ENCODE measurements at places on chromosomes 13 and 19.

- DNase-seq: no peak
These were observed 35.9 kb upstream of the MPHOSPH8 start for GRCh38 chr13:19597523-19597922.

- no peak for DNase-seq
These were observed 32.0 kb downstream of the CCDC8 start for GRCh38 chr19:46381346-46381745.

GRCh38 chr13:67827992-67828391 is 597.9 kb upstream of the PCDH9 start:
- DNase-seq: no peak

DNA sequence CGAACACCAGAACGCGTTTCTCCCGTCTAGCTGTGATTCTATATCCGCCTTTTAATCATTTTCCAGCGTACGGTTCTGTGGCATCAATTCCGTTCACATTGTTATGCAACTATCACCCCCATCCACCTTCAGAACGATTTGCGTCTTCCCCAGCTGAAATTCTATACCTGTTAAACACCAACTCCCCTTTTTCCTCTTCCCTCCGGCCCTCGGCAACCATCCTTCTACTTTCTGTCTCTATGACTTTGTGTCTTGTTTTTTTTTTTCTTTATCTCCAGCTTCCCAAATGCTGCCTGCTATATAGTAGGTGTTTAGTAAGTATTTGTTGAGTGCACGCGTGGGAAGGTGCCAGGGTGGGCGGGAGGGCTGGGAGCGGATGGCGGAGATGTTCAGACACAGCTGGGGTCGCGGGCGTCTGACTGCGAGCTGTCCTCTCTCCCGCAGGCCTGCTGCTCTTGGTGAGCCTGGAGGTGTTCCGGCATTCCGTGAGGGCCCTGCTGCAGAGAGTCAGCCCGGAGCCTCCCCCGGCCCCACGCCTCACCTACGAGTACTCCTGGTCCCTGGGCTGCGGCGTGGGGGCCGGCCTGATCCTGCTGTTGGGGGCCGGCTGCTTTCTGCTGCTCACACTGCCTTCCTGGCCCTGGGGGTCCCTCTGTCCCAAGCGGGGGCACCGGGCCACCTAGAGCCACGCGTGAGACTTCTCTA is 20.2 kb downstream of the CACNG6 start:
- DNase-seq: no peak

DNA sequence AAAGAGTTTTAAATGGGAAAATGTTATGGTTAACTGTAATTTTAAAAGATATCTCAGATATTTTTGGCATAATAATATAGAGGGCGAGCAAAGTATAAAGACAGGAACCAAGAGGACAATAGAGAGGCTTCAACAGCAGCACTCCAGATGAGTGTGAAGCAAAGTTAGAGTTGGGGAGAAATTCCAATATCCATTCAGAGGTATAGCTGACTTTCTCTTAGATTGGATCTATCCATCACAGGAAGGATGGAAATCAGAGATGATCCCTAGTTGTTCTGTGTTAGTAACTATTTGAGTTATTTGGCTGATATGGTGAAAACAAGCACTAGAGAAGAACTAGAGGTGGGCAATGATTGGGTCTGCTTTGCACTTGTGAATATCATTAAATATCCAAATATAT is 786.0 kb upstream of the KLHL1 start:
- no peak for DNase-seq

GRCh38 chr19:13506471-13506820 is at the start of gene CACNA1A:
TSS of gene CACNA1A (minus strand) at chr19:13506479. CDS start at chr19:13506224, 255 bp downstream.
- no peak for DNase-seq

DNA sequence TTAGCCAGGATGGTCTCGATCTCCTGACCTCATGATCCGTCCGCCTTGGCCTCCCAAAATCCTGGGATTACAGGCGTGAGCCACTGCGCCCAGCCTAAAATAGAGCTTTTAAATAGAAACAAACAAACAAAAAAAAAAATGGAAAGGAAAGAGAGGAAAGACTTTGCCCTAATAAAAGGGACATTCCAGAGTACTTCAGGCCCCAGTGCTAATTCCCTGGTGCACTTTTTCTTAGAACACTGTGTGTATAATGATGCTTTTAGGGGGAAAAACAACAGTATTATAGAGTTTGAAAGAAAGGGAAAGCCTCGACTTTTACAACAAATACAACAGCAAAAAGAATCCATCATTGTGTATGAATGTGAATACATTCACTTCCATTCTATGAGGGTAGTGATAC is 104.7 kb downstream of the CRYL1 start:
- no peak for DNase-seq

- peak; percentile 39 for DNase-seq
These were observed at the start of gene LCP1 for GRCh38 chr13:46181840-46182490. TSS of gene LCP1 (minus strand) at chr13:46182177. CDS start at chr13:46159662, 22,515 bp downstream.

GRCh38 chr13:98977568-98978265 is at the start of gene DOCK9:
TSS of gene DOCK9 (minus strand) at chr13:98978064. CDS start at chr13:98977909, 155 bp downstream.
- DNase-seq: no peak

GRCh38 chr19:10452726-10453618 is 32.6 kb downstream of the PDE4A start:
- no peak for DNase-seq

DNA sequence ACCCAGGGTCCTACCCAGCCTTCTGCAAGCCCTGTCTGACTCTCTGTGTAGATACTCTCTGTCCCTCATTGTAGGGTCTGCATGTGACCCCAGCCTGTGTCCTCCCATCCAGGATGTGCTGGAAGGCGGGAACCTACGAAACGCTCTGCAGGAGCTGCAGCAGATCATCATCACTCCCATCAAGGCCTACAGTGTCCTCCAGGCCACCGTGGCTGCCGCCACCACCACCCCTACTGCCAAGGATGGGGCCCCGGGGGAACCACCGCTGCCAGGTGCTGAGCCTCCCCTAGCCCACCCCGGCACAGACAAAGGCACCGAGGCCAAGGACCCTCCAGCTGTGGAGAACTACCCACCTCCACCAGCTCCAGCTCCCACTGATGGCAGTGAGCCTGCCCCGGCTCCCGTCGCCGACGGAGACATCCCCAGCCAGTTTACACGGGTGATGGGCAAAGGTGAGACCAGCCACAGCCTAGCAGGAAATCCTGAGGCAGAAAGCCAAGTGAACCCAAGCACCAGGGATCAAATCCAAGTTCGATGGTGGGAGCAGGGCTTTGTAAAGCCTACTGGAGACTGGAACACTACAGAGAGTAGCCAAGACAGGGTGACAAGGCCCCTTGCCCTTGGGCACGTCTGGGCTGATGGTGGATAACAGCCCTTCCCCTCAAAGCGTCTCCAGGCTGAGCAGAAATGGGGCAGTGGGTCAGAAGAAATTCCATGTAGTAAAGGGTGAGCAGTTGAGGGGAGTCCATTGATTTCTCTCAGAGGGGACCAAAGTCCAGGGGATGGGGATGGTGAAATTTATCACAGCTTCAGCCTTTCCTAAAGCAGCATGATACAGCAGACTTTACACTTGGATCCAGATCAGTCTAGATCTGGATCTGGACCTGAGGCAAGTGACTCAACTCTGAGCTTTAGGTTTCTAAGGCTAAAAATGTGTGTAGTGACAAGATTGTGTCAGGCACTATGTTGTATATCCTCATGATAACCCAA is 13.2 kb downstream of the PAF1 start:
- DNase-seq: no peak

DNA sequence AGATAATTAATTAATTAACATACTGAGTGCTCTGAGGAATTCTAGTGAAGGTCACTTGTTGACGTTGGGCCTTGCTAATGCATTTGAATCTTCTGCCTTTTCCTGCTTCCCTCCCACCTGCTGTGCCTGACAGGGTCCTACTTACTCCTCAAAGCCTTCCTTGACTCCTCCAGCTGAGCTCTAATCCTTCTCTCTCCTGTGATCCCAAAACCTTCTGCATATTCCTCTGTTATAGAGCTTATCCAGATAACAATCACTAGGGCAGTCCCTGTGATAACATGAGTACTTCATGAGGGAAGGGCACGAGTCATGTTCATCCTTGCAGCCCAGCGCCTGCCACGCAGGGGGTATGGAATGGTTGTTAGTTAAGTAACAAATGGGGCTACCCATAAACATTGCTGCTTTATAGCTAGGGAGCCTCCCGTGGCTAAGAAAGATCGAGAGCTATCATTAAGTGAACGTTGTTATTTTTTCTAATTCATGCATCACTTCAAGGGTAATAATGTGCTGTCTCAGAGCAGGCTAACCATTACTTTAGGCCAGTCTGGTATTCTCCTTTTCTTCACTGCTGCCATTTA is 19.1 kb upstream of the SPATA13 start:
- DNase-seq: no peak

- DNase-seq: no peak
These were observed 16.3 kb downstream of the PIAS4 start for GRCh38 chr19:4023600-4024398.

DNA sequence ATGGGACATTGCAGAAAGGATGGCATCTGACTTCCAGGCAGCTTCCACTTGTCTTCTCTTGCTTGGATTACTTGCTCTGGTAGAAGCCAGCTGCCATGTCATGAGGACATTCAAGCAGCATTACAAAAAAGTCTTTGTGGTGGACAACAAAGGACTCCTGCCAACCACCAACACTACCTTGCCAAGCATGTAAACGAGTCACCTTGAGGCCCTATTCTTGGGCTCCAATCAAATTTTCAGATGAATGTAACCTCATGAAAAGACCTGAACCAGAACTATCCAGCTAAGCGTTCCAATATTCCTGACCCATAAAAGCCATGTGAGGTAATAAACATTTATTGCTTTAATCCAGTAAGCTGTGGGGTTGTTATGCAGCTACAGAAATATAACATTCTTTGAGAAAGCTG is 12.5 kb downstream of the PROSER1 start:
- no peak for DNase-seq

DNA sequence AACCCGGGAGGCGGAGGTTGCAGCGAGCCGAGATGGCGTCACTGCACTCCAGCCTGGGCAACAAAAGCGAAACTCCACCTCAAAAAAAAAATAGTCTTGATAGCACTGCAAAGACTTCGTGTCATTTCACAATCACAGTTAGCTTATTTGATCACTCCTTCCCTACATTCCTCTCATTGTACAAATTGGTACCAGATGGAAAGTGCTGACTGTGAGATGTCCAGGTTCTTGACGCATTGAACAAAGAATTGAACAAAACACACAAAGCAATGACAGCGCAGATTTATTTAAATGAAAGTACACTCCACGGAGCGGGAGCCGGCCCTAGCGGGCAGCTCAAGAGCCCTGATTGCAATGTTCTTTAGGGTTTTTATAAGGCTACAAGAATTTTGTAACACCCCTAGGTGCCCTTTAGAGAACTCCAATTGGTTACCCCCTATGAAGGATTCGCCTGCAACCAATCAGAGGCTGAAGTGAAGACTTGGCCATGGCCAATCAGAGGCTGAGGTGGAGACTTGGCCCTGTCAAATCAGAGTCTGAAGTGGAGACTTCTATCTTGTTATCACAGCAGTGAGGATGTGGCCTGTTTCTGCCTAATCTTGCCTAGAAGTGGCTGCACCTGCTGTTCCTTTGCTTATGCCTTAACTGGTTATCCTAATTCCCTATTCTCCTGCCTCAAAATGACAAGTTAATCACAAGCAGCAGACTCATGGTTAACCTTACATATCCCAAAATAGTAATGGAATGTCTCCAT is 16.7 kb downstream of the ZNF556 start:
- DNase-seq: no peak

GRCh38 chr19:23403581-23404324 is 8.5 kb upstream of the ZNF91 start:
- DNase-seq: no peak

- DNase-seq: peak; percentile 60
These were observed 4.5 kb upstream of the IL12RB1 start for GRCh38 chr19:18091217-18091608.

GRCh38 chr19:41352609-41353465 is 885 bp downstream of the TGFB1 start:
- DNase-seq: peak; percentile 70

DNA sequence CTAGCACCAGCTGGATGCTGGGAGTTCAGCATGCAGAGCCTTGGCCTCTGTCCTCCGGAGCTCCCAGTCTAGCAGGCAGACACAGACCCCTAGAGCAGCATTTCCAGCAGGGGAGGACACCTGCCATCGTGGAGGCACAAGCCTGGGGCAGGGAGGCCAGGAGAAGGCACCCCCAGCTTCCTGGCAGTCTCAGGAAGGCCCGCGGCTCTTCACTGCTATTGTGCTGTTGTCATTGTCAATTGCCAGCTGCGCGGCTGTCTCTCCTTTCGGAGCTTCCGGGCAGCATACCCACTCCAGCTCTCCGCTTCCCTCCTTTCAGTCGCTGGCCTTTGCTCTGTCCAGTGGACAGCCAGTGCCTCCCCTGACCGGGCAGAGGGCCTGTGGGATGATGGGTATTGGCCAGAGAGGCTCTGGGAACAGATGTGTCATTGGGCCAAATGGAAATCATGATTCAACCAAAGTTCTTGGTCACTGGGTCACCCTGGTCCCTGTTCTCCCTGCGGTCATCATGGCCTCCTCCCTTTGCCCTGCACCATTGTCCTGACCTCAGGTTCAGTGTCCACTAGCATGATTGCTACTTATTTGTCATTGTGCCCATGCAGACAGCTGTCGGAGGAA is 93.0 kb downstream of the SLC7A1 start:
- DNase-seq: no peak

- DNase-seq: no peak
These were observed 609 bp downstream of the ZAR1L start for GRCh38 chr13:32314271-32315237.

DNA sequence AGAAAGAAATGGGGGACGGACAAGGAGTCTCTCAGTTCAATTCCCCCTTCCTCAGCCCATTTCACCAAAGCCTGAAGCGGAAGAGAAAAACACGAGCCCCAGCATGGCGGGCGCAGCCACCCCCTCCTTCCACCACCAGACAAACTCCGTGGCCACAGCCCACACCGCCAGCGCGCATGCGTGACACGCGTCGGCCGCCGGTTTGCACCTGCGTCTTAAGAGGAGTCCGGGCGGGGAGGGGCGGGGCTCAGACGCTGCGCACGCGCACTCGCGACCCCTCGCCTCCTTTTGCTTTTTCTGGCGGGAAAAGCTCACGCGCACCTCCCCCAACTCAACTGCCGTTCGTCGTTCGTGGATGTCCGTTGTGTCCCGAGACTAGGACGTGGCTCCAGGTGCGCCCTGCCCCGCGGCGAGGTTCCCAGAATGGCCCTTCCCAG is at the start of gene KASH5:
Gene KASH5, plus strand, starts transcription at position 314 of the 437 bp plus-strand sequence. CDS start 2,635 bp downstream, outside the sequence.
- peak; percentile 85 for DNase-seq

DNA sequence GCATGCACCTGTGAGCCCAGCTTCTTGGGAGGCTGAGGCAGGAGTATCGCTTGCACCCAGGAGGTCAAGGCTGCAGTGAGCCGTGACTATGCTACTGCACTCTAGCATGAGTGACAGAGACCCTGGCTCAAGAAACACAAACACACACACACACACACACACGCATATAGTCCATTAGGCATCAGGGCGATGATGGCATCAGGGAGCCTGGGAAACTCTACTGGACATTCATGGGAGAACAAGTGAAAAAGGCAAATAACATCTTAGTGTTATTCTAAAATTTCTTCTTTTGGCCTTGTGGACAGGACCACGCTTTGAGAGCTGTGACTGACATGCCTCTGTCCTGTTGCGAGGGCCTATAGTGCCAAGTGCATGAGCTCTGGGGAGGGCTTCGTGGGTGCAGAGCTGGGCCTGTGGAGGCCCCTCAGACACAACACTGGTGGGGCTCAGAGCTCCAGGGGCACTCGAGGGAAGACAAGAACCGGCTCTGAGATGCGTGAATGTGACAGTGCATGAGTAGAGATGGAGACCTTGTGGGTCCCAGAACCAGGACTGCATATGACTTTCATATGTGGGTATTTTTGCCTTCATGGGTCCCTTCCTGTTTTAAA is 8.0 kb upstream of the USF2 start:
- DNase-seq: no peak

- no peak for DNase-seq
These were observed 17.7 kb upstream of the UPF1 start for GRCh38 chr19:18814063-18814462.
